Left cardiac atrium (tissue), 4 donors: ENCODE measurements at places on chromosomes 2 and 18.
A peak's percentile ranks its signal among the peaks of the same experiment; 100 is the strongest.

- no peak for DNase-seq
Measured at GRCh38 chr2:147430408-147430807, 414.4 kb upstream of the ACVR2A start.

DNA sequence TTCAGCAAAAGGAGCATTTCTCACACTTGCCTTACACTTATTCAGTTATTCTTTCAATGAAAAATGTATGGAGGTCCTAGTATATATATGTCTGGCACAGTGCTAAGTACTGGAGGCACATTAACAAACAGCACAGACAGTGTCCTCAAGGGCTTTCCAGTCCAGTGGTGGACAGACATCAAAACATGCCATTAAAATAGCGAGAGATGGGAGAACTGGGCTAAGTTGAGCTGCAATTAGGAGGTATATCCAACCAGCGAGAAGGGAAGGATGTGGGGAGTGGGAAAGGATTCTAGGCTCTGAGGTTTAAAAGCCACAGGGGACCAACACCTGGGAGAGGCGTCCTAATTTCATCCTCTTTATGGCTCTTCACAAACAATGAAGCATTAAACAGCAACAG, 127.5 kb upstream of the TTC39C start:
- no peak for DNase-seq

DNA sequence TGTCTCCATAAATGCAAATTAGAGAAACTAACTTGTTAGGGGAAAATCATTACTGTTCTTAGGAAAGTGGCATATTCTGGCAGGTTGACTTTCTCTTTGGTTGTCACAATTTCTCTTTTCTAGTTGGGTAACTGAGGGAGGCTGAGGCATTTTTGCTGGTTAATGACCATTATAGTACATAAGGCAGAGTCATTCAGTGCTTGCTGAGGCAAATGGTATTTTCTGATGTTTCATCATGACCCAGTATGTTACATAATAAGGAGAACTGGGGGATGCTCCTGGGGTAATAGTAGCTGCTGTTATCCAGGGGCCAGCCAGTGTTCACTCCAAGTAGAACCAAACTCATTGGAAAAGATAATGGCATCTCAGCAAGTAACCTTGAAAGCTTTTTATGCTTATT, 62.3 kb downstream of the ITGA6 start:
- DNase-seq, result no peak

GRCh38 chr2:82237994-82238662, 1933.6 kb upstream of the LRRTM1 start:
- no peak for DNase-seq

DNA sequence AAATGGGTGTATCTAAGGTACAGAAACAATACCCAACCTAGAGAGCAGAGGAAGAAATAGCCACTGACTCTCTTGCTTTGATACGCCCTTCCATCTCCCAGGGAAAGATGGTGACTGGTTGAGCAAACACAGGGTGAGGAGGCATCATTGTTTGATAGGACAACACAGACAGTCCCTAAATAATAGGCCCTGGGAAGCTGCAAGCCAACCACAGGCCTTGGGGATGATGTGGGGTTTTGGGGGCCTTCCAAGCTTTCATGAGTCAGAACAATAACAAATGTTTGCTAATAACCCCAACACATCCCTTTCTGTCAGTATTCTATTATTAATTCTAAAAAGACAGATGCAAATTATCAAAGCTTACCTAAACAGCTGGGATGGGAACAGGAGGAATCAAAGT, 9.8 kb downstream of the LGALSL start:
- DNase-seq, result no peak

- no peak for DNase-seq
Measured at GRCh38 chr2:117737846-117738245, 76.6 kb upstream of the DDX18 start.

GRCh38 chr2:68845043-68845442, 26.2 kb downstream of the BMP10 start:
- DNase-seq, result no peak

DNA sequence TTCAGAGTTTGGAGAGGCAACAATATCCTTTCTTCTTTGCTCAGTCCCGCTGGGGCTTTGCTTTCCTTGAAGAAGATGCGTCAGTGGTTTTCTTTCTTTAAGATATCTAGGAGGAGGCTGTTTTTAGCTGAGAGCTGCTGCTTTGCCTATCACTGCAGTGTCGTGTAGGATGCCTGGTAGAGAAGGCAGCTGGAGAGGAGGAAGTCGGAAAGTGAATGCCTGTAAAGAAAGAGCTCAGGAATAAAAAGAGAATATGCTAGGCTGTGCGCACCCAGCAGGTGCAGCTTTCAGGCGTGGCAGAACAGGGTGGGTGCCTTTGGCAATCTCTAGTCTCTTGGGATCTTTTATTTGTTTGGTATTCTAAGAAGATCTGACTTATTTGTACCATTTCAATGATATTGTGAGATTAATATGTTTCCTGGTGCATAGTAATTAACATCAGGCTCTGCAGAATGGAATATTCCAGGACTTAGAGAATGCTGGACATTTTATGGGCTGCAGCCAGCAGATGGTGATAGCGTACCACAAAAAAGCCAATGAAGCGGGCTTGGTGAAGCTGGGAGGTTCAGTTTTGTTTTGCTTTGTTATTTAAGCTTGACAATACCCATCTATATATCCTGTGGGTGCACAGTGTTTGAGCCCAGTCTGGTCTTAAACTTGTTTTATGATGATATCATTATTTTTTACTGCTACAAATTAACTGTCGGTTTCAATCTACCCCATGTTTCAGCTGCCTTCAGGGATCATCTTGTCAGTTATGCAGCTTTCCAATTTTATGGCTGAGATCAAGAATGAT, 34.9 kb downstream of the CAVIN2 start:
- peak; percentile 49 for DNase-seq

DNA sequence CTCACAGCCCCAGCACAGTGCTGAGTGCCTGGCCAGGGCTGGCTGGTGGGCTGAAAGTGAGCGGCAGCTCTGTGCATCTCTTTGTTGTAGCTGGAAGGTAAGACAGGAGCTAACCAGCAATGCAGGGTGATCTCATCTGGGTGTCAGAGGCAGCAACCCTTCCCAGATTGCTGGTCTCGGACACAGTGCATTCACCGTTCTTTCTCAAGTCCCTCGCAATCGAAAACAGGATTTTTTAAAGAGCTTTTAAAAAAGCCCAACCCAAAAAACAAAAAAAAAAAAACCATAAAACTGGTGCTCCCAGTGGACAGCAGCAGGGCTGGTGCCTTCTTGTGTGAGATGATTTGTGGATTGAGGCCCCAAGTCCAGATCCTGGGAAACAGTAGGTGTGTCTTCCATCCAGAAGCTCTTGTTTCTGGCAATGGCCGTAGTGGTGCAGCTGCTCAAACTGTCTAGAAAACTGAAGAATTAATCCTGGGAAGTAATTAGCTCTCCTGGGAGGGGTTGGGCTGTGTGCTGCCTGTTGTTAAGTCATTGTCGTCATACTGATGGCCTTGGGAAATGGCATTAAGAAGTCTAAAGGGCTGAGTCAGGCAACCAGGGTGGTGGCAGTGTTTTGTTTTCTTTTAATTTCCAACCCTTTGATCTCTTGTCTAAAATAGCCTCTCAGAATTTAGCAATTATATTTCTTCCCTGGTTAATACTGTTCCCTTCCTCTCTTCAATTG, 156.7 kb downstream of the KLHL29 start:
- DNase-seq, result no peak
